Activated gamma-delta T cell (primary cell): ENCODE measurements at places on chromosomes 12 and 14.

GRCh38 chr12:29660847-29661246, 122.9 kb downstream of the TMTC1 start:
- DNase-seq: no peak

GRCh38 chr14:99566390-99567354, 37.3 kb downstream of the CCDC85C start:
- no peak for DNase-seq

GRCh38 chr12:110697236-110697635, 8.3 kb upstream of the HVCN1 start:
- DNase-seq: no peak

DNA sequence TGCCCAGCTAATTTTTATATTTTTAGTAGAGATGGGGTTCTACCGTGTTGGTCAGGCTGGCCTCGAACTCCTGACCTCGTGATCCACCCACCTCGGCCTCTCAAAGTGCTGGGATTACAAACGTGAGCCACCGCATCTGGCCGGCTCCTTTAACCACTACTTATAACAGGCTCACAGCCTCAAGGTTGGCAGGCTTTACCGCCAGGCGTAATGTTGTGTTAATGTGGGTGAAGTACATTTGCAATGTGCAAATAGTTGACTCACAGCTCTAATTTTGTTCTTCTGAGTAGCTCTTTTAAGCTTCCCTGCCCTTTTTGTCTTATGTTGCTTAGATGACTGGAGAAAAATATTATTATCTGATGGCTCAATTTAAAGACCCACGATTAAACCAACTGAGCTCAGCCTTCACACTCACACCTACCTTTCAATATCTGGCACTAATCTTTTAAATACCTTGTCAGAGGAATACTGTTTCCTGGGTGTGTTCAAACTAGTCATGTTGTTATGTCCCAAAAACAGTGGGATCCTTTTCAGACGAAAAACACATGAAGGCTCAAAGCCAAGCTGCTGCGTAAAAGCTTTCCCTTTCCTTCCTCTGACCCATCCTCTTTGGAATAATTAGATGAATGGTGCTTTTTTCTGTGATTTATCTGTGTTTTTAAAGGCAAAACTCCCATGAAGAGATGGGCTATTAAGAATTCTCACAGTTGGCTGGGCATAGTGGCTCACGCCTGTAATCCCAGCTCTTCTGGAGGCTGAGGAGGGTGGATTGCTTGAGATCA, 57.2 kb upstream of the USP44 start:
- no peak for DNase-seq

DNA sequence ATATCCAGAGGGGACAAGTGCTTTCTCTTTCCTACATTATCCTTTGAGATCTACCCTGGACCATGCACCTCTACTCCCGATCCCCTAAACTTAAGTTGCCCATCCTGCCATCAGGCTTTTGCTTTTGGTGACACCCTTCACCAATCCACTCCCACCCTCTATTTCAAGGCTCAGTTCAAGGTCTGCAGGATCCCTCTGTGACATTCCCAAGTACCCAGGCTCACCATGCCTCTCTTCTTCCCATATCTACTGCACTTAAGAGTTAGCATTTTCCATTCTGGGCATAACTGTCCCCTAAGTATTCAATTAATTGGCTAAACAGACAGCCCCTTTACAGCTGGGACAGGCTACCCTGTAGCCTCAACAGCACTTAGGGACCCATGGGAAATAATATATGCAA, 3.1 kb downstream of the NFYB start:
- DNase-seq: no peak

DNA sequence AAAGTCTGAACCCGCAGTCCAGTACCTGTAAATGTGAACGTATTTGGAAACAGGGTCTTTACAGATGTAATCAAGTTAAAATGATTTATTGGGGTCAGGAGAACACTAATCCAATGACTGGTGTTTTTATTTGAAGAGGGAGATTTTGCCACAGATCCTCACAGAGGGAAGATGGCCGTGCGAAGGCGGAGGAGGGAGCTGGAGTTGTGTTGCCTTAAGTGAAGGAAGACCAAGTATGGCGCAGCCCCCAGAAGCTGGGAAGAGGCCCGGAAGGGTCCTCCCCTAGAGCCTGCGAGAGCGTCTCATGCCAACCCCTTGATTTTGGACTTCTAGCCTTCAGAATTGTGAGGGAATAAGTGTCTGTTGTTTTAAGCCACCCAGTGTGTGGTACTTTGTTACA, 102.8 kb upstream of the NUDT4 start:
- DNase-seq: no peak

- DNase-seq: no peak
Observed at GRCh38 chr14:31770271-31770670, 209.1 kb downstream of the NUBPL start.

DNA sequence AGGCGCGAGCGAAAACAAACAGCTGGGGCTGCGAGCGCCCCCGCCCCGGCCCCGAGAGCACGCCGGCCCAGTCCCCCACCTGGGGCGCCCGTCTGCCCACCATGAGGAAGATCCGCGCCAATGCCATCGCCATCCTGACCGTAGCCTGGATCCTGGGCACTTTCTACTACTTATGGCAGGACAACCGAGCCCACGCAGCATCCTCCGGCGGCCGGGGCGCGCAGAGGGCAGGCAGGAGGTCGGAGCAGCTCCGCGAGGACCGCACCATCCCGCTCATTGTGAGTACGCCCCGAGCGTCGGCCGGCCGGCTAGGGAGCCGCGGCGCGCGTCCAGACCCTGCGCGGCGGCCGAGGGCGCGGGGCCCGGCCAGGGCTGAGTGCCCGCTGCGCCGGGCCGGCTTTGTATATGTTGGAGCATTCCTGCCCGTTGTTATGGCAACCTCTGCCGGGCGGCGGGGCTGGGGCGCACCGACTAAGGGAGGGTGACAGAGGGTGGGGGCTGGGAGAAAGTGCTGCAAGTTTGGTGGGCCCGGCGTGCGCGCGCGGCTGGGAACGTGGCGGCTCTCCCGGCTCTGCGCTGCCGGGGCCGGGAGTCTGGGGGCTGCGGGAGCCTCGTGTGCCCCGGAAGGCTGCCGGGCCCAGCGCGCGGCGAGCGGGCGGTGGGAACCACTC, 367 bp downstream of the GALNT16 start:
- DNase-seq: no peak

DNA sequence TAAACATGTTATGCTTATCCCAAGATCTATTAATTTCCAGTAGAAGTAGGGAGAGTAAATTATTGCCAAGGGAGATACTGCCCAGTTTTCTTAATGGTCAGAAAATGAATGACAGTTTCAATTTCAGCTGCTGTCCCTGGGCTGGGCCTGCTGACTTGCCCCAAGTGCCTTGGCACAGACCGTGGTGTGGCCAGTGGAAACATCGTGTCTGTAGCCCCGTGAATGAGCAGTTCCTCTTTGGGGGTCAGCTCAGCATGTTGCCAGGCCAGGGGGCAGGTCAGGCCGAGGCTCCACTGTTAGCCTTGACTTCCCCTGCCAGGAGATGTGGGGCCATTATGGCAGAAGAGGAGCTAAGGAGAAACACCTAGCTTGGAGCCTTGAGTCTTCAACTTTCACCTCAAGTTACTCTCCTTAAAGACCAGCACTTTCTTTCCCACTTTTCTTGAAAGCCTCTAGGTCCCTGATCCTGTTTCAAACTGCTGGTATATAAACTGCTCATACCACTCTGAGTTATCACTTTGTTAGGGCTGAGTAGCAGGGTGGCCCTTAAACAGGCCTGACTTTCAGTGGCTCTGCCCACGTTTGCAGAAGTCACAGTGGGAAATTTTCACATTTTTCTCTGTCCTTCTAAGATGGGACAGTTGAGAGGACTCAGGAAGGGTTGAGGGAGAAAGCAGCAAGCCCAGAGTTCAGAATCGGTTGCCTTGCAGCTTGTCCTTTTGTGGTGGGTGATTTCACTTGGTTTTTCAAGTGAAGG, 73.2 kb downstream of the SUSD6 start:
- DNase-seq: no peak

- no peak for DNase-seq
Observed at GRCh38 chr14:55973285-55973800, 144.9 kb upstream of the PELI2 start.

GRCh38 chr12:80920006-80920405, 17.7 kb downstream of the LIN7A start:
- DNase-seq: no peak

GRCh38 chr12:101074940-101075680, 134.9 kb downstream of the SLC5A8 start:
- no peak for DNase-seq

- DNase-seq: no peak
Observed at GRCh38 chr14:70906793-70907175, 475 bp upstream of the PCNX1 start.

- no peak for DNase-seq
Observed at GRCh38 chr14:29043737-29044136, 277.1 kb downstream of the FOXG1 start.

- no peak for DNase-seq
Observed at GRCh38 chr12:29050503-29050902, 98.6 kb upstream of the FAR2 start.

- DNase-seq: no peak
Observed at GRCh38 chr14:40009771-40010170, 577.5 kb upstream of the FBXO33 start.

DNA sequence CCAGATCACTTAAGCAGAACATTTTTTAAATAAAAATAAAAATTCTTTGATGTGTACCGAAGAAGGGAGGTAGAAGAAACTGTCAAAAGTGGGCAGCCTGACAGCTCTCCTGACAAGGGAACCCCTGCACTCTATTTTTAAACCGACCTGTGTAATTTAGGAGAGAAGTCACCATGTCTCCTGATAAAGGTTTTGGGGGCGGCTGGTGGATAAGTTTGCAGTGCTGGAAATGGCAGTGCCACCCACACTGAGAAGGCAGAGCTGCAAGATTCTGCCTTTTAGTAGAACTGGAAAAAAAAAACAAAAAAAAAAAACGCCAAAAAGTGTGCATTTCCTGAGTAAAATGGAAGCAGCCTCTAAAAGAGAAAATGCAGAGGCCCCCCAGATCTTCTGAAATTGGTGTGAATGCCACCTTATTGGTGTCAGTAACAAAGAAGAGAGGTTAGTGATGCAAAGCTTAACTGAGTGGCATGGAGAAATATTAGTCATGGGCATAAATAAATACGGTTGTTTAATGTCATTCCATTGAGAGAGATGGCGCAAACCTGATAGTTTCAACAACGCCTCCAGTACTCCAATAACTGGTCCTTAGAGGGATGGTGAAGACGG, 24.7 kb downstream of the DUSP6 start:
- no peak for DNase-seq

- DNase-seq: no peak
Observed at GRCh38 chr12:4628406-4628805, 20.4 kb downstream of the AKAP3 start.

- DNase-seq: no peak
Observed at GRCh38 chr14:77882636-77883035, 82.7 kb downstream of the ADCK1 start.

DNA sequence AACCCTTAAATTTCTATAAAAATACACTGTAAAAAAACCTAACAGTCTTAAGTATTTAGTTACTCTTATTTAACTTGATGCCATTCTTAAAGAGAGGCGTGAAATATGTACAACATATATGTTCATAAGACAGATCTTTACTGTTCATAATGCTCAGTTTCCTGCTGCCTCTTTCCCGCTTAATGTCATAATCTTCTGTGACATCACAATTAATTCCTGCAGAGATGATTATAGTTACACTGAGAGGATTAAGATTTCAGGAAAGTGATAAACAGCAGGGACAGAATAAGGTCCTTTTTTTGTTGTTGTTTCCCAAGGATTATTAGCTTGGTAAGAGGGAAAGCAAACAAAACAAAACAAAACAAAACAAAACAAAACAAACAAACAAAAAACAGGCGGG, 801.4 kb downstream of the FLRT2 start:
- DNase-seq: no peak
